Pancreas (tissue), 10 donors: ENCODE measurements at places on chromosomes 5 and 9. TPM values are rescaled to one million over a fixed set of nuclear protein-coding genes. Genes with fewer than 3 reads are reported as not detected.

- no peak for DNase-seq
- H3K27me3 ChIP-seq: no peaks in the 10 kb centered on the region
- H3K36me3 ChIP-seq: no peaks in the 10 kb centered on the region
These were observed 6.6 kb downstream of the CWC27 start for GRCh38 chr5:64775291-64775690.

DNA sequence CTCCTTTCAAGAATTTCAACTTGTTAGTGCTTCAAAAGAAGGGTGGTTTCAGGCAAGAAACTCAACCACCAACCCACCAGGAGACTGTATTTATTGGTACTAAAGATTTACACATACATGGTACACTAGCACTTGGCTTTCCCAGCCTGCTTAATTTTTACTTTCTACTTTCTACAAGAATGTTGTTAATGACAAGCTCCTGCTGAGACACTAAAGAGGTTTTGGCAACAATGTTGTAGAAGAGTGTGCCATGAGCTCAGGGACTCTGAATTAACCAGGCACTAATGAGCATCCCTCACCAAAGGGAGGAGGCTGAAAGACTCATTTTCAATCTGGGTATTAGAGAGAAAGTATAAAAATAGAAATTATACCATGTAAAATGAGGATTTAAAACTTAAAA lies 195.0 kb downstream of the KIAA0825 start:
- no peaks in the 10 kb centered on the region for H3K27me3 ChIP-seq
- no peak overlapping the region for H3K4me3 ChIP-seq
- DNase-seq: no peak
- no peaks in the 10 kb centered on the region for H3K36me3 ChIP-seq
- H3K27ac ChIP-seq: no peak overlapping the region

- no peaks in the 10 kb centered on the region for H3K36me3 ChIP-seq
- no peak for DNase-seq
- H3K4me3 ChIP-seq: no peak overlapping the region
- no peaks in the 10 kb centered on the region for H3K27me3 ChIP-seq
These were observed 759.5 kb downstream of the TAF11L14 start for GRCh38 chr5:18393565-18394442.

DNA sequence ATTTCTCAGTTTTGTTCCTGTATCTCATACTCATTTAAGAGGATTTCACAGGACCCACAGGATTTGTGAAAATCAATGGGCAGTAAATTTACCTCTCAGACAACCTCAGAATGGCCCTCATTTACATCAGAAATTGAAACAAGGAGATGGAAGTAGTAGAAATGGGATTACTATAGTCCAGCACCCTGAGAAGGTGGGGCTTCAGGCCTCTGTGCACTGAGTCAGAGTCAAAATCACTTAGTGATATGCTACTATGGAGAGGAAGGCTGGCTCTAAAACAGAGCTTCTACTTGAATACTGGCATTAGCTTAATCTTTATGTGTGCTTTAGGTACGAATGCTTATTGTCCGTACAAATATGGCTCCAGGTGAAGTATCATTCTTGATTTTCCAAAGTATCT lies 159.3 kb downstream of the CEP120 start:
- no peak for DNase-seq
- no peak overlapping the region for H3K4me3 ChIP-seq
- H3K27ac ChIP-seq: no peak overlapping the region
- no peaks in the 10 kb centered on the region for H3K27me3 ChIP-seq
- H3K4me1 ChIP-seq: no peaks in the 10 kb centered on the region

DNA sequence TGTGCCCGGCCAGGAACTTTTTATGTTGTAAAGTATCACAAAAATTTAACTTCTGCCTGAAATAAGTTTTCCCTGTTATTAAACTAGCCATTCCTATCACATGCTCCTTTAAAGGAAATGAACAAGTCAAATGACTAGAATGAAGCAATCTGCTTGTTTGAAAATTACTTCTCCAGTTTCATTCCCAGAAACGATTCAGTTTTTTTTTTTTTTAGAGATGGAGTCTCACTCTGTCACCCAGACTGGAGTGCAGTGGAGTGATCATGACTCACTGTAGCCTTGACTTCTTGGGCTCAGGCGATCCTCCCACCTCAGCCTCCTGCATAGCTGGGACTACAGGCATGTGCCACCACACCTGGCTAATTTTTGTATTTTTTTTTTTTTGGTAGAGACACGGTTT lies 13.3 kb upstream of the GNG10 start:
- H3K27ac ChIP-seq: no peak overlapping the region
- H3K36me3 ChIP-seq: peaks cover 3% of the 10 kb centered on the region
- no peak for DNase-seq
- no peak overlapping the region for H3K4me3 ChIP-seq
- no peaks in the 10 kb centered on the region for H3K27me3 ChIP-seq

- H3K4me1 ChIP-seq: no peaks in the 10 kb centered on the region
- no peak for DNase-seq
These were observed 499.2 kb downstream of the CDH18 start for GRCh38 chr5:19488786-19489185.

- no peak overlapping the region for H3K4me3 ChIP-seq
- H3K4me1 ChIP-seq: peaks cover 24% of the 10 kb centered on the region
- peak overlapping the region; percentile 98 for H3K27ac ChIP-seq
- no peaks in the 10 kb centered on the region for H3K27me3 ChIP-seq
These were observed 1.5 kb upstream of the DTWD2 start for GRCh38 chr5:118989816-118990215.

DNA sequence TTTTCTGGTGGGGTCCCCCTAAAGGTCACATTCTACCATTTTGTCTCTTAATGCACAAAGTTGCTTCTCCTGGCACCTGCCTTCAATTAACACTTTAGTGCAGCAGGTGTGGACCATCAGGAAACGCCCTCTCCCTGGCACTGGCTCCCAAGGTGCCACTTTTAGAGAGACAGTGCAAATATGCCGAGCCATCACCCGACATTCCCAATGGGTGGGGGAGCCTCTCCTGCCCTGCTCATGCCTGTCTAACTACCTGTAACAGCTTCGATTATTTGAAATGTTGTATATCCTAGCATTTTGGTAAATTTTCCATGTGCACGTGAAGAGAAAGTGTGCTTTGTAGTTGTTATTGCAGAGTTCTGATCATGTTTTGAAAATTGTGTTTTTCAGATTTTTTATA lies 13.2 kb upstream of the LRRC14B start:
- H3K27ac ChIP-seq: no peak overlapping the region
- no peaks in the 10 kb centered on the region for H3K27me3 ChIP-seq
- no peaks in the 10 kb centered on the region for H3K4me1 ChIP-seq
- no peaks in the 10 kb centered on the region for H3K36me3 ChIP-seq
- H3K4me3 ChIP-seq: no peak overlapping the region

GRCh38 chr5:10317825-10318682 lies 10.4 kb upstream of the CMBL start:
- no peaks in the 10 kb centered on the region for H3K4me1 ChIP-seq
- DNase-seq: no peak
- H3K4me3 ChIP-seq: no peak overlapping the region
- H3K27ac ChIP-seq: no peak overlapping the region
- no peaks in the 10 kb centered on the region for H3K27me3 ChIP-seq

DNA sequence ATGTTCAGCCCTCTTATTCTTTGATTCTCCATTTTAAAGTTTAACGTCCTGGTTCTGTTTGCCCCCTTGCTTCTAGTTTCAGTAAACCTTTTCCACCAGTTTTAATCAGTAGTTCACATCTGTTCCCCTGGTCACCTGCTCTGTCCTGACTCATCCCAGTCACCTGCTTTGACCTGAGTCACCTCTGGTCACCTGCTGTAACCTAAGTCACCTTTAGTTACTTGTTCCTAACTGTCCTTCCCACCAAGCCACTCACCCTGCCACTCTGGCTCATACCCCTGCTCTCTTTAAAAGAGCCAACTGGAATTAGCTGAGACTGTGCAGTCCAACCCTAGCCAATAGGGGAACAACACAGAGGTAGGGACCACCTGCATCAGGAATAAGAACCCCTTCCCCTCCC lies 43.0 kb downstream of the SEMA6A start:
- no peaks in the 10 kb centered on the region for H3K27me3 ChIP-seq
- no peak for DNase-seq
- H3K4me1 ChIP-seq: peaks cover 13% of the 10 kb centered on the region
- H3K36me3 ChIP-seq: no peaks in the 10 kb centered on the region
- no peak overlapping the region for H3K27ac ChIP-seq

GRCh38 chr5:43685252-43685950 lies 82.4 kb downstream of the NNT start:
- no peaks in the 10 kb centered on the region for H3K27me3 ChIP-seq
- H3K36me3 ChIP-seq: peaks cover under 1% of the 10 kb centered on the region
- DNase-seq: no peak
- H3K4me3 ChIP-seq: no peak overlapping the region
- no peaks in the 10 kb centered on the region for H3K4me1 ChIP-seq

DNA sequence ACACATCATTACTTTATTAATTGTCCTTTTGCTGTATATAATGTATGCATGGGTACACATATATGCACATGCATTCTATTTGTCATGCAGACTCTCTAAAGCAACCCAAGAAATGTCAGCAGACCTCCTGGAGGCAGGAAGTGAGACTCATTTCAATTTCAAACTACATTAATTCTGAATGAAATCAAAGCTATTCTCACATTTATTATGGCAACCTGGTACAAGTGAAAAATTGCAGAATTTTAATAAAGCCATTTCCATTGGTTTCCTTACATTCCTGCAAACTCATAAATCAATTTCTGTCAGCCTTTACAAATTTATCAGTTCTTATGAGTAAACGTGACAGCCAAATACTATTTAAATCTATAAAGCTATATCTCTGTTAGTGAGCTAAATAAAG lies 430.4 kb upstream of the NUDT12 start:
- H3K4me1 ChIP-seq: no peaks in the 10 kb centered on the region
- H3K27me3 ChIP-seq: no peaks in the 10 kb centered on the region
- no peak for DNase-seq
- no peaks in the 10 kb centered on the region for H3K36me3 ChIP-seq
- H3K4me3 ChIP-seq: no peak overlapping the region

GRCh38 chr9:84869091-84869490 lies 199.6 kb downstream of the NTRK2 start:
- DNase-seq: no peak
- H3K4me3 ChIP-seq: no peak overlapping the region
- H3K27ac ChIP-seq: no peak overlapping the region

DNA sequence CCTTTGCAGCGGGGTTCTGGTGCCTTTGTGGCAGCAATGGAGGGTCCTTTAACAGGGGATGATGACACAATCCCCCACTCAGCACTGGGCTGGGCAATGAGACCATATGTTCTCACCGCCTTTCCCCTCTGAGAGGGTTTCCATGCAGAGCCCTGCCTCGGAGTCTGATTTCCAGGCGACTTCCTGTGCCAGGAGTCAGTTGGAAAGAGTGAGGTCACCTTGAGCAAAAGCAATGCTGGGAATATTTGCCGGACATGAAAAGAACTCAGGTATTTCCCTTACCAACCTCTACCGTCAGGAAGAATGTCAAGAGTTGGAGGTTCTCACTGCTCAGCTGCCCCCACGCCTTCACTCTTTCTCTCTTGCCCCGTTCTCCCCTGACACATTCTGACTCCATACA lies 284.2 kb upstream of the IRX1 start:
- H3K36me3 ChIP-seq: no peaks in the 10 kb centered on the region
- no peaks in the 10 kb centered on the region for H3K27me3 ChIP-seq
- no peak for DNase-seq
- H3K4me3 ChIP-seq: no peak overlapping the region
- H3K4me1 ChIP-seq: no peaks in the 10 kb centered on the region
- peak overlapping the region; percentile 62 for H3K27ac ChIP-seq

DNA sequence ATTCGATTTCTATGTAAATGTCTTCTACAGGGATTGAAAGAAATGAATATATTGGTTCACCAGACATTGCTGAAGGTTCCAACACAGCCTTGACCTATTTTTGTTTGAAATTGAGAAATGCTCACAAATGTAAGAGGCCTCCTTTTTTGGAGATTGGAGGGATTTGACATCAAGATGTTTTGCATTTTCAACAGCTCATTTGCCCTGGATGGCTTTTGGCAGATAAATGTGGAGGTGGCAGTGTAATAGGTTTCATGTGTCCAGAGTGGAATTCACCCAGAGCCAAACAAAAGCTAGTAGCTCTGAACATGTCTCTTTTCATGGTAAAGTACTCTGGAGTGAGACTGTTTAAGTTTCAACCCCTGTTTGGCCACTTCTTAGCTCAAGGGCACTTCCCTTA lies 77.3 kb downstream of the PALM2AKAP2 start:
- no peak for DNase-seq
- H3K27ac ChIP-seq: no peak overlapping the region
- H3K36me3 ChIP-seq: no peaks in the 10 kb centered on the region
- H3K4me1 ChIP-seq: no peaks in the 10 kb centered on the region

DNA sequence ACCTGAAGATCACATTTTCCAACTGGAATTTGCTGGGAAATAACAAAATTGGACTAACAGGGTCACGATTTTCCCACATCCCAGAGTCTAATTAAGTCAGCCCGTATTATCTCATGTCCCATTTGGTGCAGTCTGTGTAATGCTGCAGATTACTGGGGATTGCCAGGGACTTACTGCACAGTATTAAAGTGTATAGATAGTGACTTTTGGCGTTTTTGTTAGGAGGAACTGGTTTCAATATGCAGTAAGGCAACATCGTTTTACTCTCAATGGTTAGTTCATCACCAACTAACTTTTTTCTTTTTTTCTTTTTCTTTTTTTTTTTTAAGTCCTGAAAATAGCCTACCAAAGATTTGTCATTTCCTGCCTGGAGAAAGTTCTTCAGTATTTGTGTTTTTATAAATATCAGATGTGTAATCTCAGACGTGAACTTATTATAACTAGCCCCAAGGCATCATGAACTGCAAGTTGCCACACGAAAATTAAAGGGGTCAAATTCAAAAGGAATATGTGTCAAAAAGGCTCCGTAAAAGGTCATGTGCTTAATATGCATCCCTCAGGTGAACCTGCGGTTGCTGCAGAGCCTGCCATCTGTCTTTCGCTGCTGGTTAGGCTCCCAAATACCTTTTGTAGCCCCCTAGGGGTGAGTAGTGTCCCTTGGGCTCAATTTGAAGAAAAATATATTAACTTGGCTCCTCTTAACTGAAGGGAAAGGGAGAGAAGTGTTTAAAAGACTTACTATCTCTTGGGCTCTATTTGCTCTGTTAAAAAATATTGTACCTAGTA lies 176.7 kb upstream of the ADAMTSL1 start:
- H3K27ac ChIP-seq: no peak overlapping the region
- no peak overlapping the region for H3K4me3 ChIP-seq
- no peaks in the 10 kb centered on the region for H3K4me1 ChIP-seq

DNA sequence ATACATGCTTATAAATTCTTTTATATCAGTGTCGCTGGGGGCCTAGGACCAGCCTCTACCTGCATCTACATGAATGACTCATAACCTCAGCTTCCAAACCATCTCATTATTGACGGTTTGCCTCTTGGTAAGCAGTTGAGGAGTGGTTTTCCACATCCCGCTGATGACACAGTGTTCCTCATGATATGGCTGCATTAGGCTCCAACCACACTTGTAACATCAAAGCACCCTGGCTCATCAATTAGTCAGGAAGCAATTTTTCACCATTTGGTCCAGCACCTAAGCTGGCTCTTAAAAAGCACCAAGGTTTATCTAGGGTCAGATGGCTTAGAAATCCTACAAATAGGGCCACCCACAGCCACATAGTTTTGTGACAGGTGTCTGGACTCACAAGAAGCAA lies 402.4 kb downstream of the ARHGEF28 start:
- no peak for DNase-seq
- H3K27me3 ChIP-seq: no peaks in the 10 kb centered on the region
- no peak overlapping the region for H3K27ac ChIP-seq
- no peaks in the 10 kb centered on the region for H3K4me1 ChIP-seq
- H3K4me3 ChIP-seq: no peak overlapping the region

GRM6 gene
- total RNA-seq: not detected

PDE6A gene
- not detected for total RNA-seq

MRRF gene
- total RNA-seq: 14.1 TPM

LCN1 gene
- total RNA-seq: not detected

CDHR2 gene
- 1.1 TPM for total RNA-seq

PCDHGA2 gene
- 1.6 TPM for total RNA-seq

SH2D3C gene
- 1.4 TPM for total RNA-seq
